M059J (cell line): ENCODE measurements at places on chromosomes 13 and 19.
A peak's percentile ranks its signal among the peaks of the same experiment; 100 is the strongest.

GRCh38 chr13:108929532-108930206, 300.3 kb downstream of the MYO16 start:
- DNase-seq = no peak

GRCh38 chr13:108249150-108249549, 20.4 kb upstream of the TNFSF13B start:
- no peak for DNase-seq

- no peak for DNase-seq
Observed at GRCh38 chr19:29308977-29309590, 96.1 kb upstream of the UQCRFS1 start.

- no peak for DNase-seq
Observed at GRCh38 chr19:912181-913079, 589 bp downstream of the R3HDM4 start.

GRCh38 chr19:17128403-17128802, 52.8 kb downstream of the MYO9B start:
- no peak for DNase-seq

GRCh38 chr19:4596033-4596904, 36.8 kb upstream of the SEMA6B start:
- DNase-seq = no peak

- no peak for DNase-seq
Observed at GRCh38 chr13:43036351-43037250, 13.2 kb downstream of the DNAJC15 start.

GRCh38 chr19:35171730-35172129, 17.2 kb downstream of the FXYD5 start:
- DNase-seq = no peak

- DNase-seq = peak; percentile 25
Observed at GRCh38 chr19:41430922-41431321, 3.7 kb upstream of the B3GNT8 start.

DNA sequence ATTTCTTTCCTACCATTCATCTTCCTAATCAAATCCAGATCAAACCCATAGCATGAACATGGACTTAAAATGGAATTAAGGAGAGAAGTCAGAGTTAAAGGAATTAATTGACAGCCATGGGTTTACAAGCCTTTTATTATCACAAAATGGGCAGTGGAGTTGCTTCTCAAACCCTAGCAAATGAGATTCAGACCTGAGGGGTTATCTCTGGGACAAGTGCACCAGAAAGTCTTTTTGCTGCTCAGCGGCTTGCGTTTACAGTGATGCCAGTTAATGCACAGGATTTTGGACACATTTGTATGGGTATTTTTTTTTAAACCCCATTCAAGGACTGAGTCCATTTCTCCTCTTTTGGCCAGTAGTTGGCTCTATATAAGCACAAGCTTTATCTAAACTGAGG, 503.0 kb downstream of the EFNB2 start:
- DNase-seq = no peak

DNA sequence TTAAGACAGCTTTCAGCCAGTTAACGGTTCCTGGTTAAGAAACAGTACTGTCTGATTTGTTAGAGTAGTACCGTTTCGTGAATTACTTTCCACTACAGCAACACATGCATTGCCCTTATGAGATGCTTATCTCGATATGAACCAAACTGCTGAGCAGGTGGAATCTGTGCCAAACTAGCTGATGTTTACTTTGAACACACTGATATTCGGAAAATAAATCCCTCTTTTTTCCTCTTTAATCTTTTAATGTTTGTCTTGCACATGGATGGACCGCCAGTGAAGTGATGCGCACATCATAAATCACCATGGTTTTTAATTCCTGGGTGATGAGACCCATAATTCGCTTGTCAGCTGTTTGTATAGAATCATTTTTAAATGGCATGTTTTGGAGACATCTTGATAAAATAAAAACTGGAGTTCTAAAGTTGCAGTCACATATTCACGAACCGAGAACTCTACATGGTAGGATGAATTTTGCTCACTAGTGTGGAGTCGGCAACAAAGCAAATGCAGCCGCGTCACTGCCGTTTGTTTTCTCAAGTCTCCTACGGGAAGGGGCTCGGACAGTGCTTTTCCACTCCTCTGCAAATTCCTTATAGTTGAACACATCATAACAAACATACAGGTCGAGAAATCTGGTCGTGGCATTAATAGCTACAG, 1.1 kb downstream of the GJA3 start:
- DNase-seq = no peak

DNA sequence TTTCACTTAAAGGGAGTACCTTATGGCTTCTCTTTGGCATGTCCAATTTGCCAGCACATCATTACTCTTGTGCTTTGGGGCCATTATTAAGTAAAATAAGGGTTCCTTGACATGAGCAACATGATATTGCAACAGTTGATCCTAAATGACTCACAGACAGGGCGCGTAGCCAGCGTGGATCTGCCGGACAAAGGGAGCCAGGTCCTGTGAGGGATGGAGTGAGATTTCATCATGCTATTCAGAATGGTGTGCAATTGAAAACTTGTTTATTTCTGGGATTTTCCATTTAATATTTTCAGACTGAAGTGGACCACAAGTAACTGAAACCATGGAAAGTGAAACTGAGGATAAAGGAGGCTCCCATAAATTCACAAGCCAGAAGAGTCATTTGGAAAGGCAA, 48.6 kb upstream of the WASF3 start:
- peak; percentile 88 for DNase-seq

GRCh38 chr19:7665076-7665475, 3.8 kb upstream of the RETN start:
- DNase-seq = no peak

- DNase-seq = peak; percentile 18
Observed at GRCh38 chr19:49469828-49470614, 4.0 kb upstream of the FLT3LG start.
